ENCODE measurements at places on chromosomes 11 and 22. TPM values are rescaled to one million over a fixed set of nuclear protein-coding genes. Genes with fewer than 3 reads are reported as not detected.

The HIRA gene
- 18.2 TPM for total RNA-seq

The TMPRSS6 gene
- not detected for total RNA-seq

The SELENOH gene
- total RNA-seq, result 88.4 TPM

The RHOD gene
- total RNA-seq, result 66.8 TPM

The SCGB1D2 gene
- total RNA-seq, result 3.7 TPM

The TRPC6 gene
- total RNA-seq, result 0.16 TPM

The SPDYC gene
- not detected for total RNA-seq

The C22orf42 gene
- not detected for total RNA-seq

The PDE2A gene
- 38.5 TPM for total RNA-seq

The OR9G1 gene
- total RNA-seq, result not detected

The WBP2NL gene
- total RNA-seq, result 0.16 TPM
